GM18507 (cell line): ENCODE measurements at places on chromosomes 1 and 21.

GRCh38 chr1:155513300-155513916 lies 49.2 kb downstream of the ASH1L start:
- DNase-seq = no peak

DNA sequence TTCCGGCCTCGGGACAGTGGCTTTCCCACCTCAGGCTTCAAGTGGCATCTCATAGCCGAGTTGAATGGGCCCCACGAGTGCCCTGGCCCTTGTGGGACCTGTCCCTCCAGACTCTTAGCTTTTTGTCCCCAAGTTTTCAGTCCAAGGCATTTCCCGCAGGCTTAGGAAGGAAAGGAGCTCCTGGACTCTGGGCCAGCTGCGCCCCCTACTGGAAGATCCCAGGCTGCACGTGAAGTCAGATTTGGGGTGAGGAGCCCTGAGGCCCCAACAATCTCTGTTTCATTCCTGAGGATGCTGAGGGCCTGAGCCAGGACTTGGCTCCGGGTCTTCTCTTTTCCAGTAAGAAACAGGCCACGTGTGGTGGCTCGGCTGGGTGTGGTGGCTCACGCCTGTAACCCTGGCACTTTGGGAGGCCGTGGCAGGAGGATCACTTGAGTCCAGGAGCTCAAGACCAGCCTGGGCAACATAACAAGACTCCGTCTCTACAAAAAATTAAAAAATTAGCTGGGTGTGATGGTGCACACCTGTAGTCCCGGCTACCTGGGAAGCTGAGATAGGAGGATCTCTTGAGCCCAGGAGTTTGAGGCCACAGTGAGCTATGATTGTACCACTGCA lies 67.4 kb downstream of the ARHGEF10L start:
- peak; percentile 35 for DNase-seq

- DNase-seq = no peak
Observed at GRCh38 chr1:193111641-193112090, 6.5 kb upstream of the GLRX2 start.

- no peak for DNase-seq
Observed at GRCh38 chr1:182658055-182658454, 26.3 kb downstream of the RGS8 start.

DNA sequence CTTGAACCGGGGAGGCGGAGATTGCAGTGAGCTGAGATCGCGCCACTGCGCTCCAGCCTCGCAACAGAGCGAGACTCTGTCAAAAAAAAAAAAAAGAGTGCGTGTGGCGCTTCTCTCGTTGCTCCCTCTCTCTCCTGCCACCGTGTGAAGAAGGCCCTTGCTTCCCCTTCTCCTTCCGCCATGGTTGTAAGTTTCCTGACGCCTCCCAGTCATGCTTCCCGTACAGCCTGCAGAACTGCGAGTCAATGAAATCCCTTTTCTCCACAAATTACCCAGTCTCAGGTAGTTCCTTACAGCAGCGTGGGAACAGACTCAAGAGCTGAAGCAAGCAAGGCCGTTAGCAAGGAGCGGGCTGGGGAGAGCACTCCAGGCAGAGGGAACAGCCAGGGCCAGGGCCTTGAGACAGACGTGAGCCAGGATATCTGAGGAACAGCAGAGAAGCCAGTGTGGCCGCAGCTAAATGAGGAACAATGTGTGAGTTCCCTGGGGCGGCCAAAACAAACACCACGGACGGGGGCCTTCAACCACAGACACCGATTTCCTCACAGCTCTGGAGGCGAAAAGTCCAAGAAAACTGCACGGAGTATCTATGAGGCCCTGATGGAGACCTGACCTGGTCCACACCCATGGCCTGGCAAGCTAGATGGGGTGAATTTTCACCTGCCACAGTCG lies 54.2 kb upstream of the ETS2 start:
- DNase-seq = no peak

DNA sequence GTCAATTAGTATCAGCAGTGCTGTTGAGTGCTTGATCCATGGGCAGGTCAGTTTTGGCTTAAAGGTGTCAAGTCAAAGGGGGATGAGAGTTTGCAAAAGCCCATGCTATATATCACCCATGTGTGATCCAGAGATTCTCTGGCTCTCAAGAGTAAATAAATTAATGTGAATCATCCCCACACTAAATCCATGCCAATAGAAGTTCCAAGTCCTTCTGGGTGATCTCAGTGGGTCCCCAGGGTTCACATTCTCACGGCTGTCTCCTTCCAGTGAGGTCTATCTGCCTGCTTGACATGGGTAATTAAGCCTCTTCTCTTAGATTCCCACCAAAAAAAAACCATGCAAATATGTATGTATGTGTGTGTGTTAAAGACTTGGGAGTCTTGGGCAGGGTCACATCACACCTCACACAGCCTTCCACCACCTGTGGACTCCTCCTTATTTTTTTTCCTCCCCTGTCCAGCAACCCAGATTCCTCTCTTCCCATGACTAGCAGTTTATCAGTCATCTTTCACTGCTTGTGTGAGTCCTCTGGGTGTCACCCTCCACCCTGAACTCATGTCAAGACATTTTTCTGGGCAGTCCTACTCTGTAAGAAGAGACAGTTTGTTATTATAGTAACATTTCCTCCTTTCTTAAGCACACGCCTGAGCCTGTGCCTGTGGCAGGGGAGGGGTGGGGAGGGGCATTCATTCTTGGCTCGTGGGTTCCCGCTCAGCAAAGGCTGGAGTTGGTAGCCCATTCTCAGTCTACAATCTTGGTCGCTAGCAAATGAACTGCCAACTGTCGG lies 14.3 kb upstream of the S100A11 start:
- DNase-seq = no peak

DNA sequence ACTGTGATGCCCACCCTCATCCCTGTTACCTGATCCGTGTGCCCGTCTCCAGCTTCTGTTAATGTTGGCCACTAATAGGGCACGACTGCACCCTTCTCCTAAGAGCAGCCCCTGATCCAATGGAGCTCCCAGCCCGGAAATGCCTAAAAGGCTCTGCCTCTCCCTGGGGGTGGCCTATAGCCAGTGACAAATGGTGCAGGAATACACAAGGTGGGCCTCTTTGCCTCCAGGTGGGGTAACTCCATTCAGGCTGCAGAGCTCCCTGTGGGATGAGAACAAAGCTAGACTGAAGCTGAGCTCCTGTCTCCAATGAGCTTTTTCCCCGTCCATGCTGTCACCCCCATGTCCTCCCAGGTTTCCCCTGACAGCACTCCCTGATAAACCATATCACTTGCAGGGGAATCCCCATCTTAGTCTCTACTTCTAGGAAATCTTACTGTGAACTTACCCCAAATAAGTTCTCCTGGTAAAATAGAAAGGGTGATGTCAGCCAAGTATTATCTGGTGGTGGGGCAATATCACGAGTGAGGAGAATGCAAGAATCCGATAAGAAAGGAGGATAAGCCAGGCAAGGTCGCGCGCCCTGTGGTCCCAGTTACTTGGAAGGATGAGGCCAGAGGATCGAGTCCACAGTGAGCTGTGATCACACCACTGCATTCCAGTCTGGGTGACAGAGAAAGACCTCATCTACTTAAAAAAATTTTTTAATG lies 18.6 kb downstream of the S100A7A start:
- DNase-seq = no peak

GRCh38 chr21:42790520-42791065 lies 88.7 kb downstream of the WDR4 start:
- no peak for DNase-seq

- DNase-seq = no peak
Observed at GRCh38 chr21:36788120-36788638, 89.3 kb downstream of the SIM2 start.

DNA sequence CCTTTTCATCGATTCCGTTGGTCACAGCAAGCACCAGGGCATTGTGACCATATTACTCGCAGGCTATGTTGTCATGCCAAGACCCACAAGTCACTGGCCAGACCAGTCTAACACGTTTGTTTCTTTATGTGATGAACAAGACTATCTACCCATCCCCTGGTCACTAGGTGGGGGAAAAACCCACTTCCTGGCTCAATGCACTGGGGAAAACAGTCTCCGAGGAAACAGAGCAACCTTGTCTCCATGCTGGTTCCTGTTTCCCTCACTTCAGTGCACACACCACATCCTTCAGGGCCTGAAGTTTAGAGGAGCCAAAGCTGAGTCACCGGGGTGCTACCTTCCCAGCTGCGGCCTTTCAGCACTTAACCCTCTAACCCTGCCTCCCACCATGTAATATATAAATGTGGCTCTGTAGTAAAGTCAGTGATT lies 20.9 kb downstream of the ERICH3 start:
- peak; percentile 37 for DNase-seq

DNA sequence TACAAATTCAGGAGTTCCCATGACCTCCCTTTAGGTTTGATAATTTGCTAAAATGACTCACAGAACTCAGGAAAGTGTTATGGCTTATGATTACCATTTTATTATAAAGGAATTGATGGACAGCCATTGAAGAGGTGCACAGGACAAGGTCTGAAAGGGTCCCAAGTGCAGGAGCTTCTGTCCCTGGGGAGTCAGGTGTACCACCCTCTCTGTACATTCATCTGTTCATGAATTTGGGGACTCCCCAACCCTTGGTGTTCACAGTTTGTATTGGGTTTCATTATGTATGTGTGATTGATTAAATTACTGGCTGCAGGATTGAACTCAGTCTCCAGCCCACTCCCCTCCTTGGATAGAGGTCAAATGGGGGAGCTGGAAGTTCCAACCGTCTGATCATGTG lies 10.8 kb upstream of the IL10RB start:
- no peak for DNase-seq
